ENCODE measurements at places on chromosomes 4 and X. TPM values are rescaled to one million over a fixed set of nuclear protein-coding genes. Genes with fewer than 3 reads are reported as not detected.

GRCh38 chr4:141389649-141390048, 169.0 kb downstream of the ZNF330 start:
- no peaks in the 10 kb centered on the region for H3K36me3 ChIP-seq
- no peak for DNase-seq
- H3K27ac ChIP-seq = no peak overlapping the region

- H3K36me3 ChIP-seq = peaks cover 18% of the 10 kb centered on the region
- no peak for DNase-seq
- H3K4me1 ChIP-seq = peaks cover 22% of the 10 kb centered on the region
- peak overlapping the region; percentile 83 for H3K27ac ChIP-seq
- no peaks in the 10 kb centered on the region for H3K27me3 ChIP-seq
- peak overlapping the region; percentile 8 for H3K4me3 ChIP-seq
Observed at GRCh38 chr4:87045659-87046058, 110.8 kb downstream of the AFF1 start.

DNA sequence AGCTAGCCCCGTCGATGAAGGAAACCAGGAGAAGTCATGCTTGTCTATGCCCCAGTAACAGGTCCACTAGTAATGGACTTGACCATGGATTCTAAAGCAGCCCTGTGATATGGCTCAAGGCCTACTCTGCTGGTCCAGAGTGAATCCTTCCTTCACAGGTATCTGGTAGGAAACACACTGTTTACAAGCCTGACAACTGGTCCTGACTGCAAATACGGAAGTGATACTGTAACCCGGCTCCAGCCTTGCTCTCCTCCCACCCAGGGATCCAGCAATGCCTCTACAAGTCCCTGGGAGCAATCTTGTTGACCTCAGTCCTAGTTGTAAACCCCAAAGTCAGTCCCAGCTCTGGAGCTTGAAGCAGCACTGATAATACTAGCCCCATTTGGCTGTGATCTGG, 239.2 kb upstream of the GRID2 start:
- H3K36me3 ChIP-seq = no peaks in the 10 kb centered on the region
- H3K27ac ChIP-seq = no peak overlapping the region
- H3K4me1 ChIP-seq = no peaks in the 10 kb centered on the region
- no peaks in the 10 kb centered on the region for H3K27me3 ChIP-seq

- H3K4me3 ChIP-seq = no peak overlapping the region
- no peak for DNase-seq
- H3K4me1 ChIP-seq = no peaks in the 10 kb centered on the region
- no peaks in the 10 kb centered on the region for H3K36me3 ChIP-seq
- no peaks in the 10 kb centered on the region for H3K27me3 ChIP-seq
- H3K27ac ChIP-seq = no peak overlapping the region
Observed at GRCh38 chr4:122845760-122846159, 19.1 kb downstream of the FGF2 start.

- no peak overlapping the region for H3K4me3 ChIP-seq
- no peaks in the 10 kb centered on the region for H3K4me1 ChIP-seq
- no peaks in the 10 kb centered on the region for H3K27me3 ChIP-seq
- H3K36me3 ChIP-seq = peaks cover 11% of the 10 kb centered on the region
- DNase-seq = peak; percentile 90
Observed at GRCh38 chr4:151659601-151660364, 101.0 kb downstream of the GATB start.

- H3K4me3 ChIP-seq = no peak overlapping the region
- H3K27me3 ChIP-seq = no peaks in the 10 kb centered on the region
- no peak overlapping the region for H3K27ac ChIP-seq
- no peaks in the 10 kb centered on the region for H3K4me1 ChIP-seq
- no peaks in the 10 kb centered on the region for H3K36me3 ChIP-seq
- DNase-seq = no peak
Observed at GRCh38 chr4:153809916-153810810, 21.3 kb upstream of the SFRP2 start.

GRCh38 chr4:94352163-94352562, 9.5 kb upstream of the HPGDS start:
- DNase-seq = no peak
- H3K27me3 ChIP-seq = no peaks in the 10 kb centered on the region
- no peaks in the 10 kb centered on the region for H3K36me3 ChIP-seq
- no peaks in the 10 kb centered on the region for H3K4me1 ChIP-seq
- H3K4me3 ChIP-seq = no peak overlapping the region
- H3K27ac ChIP-seq = no peak overlapping the region

DNA sequence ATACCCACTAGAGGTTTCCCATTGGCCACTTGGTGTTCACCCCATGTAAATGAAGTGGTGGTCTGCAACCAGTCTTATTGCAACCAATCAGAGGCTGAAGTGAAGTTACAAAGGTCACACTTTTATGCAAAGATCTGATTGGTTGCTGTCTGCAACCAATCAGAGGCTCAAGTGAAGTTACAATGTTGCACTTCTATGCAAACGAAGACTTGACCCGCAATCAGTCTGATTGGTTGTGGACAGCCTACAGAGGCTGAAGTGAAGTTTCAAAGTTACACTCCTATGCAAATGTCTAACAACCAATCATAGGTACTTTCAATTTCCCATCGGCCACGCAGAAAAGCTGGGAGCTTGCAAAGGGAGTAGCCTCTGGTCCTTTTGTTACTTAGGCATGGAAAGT, 22.3 kb upstream of the XPNPEP2 start:
- no peaks in the 10 kb centered on the region for H3K4me1 ChIP-seq
- H3K36me3 ChIP-seq = no peaks in the 10 kb centered on the region
- no peak overlapping the region for H3K4me3 ChIP-seq
- H3K27me3 ChIP-seq = no peaks in the 10 kb centered on the region

DNA sequence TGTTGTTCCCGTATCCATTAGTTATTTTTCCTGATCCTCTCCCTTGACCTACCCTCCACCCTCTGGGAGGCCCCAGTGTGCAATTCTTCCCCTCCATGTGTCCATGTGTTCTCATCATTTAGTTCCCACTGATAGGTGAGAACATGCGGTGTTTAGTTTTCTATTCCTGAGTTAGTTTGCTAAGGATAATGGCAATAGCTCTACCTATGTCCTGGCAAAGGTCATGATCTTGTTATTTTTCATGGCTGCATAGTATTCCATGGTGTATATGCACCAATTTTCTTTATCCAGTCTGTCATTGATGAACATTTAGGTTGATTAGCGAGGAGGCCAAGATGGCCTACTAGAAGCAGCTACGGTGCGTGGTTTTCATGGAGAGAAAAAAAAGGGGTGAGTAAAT, 714.1 kb downstream of the STIM2 start:
- no peak for DNase-seq
- no peak overlapping the region for H3K4me3 ChIP-seq
- H3K27me3 ChIP-seq = no peaks in the 10 kb centered on the region
- H3K36me3 ChIP-seq = no peaks in the 10 kb centered on the region

DNA sequence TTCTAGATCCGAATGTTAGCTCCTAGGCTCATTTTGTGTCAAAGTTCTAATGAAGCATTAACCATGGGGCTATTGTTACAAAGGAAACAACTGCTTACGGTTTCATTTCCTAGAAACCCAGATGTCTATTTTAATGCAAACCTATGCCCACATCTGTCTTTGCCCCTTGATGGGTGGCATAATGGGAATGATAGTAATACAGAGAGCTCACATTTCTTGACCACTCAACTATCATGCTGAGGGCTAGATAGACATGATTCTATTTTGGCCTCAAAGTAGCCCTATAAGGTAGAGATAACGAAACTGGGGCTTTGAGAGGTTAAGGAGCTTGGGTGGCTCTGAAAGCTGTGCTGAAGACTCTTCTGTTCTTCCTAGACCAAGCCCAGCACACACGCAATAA, 1.9 kb downstream of the TLR7 start:
- no peak for DNase-seq
- no peaks in the 10 kb centered on the region for H3K36me3 ChIP-seq
- no peak overlapping the region for H3K27ac ChIP-seq
- no peaks in the 10 kb centered on the region for H3K4me1 ChIP-seq
- no peak overlapping the region for H3K4me3 ChIP-seq
- H3K27me3 ChIP-seq = no peaks in the 10 kb centered on the region

GRCh38 chrX:21412883-21413282, 38.7 kb downstream of the CNKSR2 start:
- H3K4me3 ChIP-seq = no peak overlapping the region
- H3K4me1 ChIP-seq = no peaks in the 10 kb centered on the region
- no peak for DNase-seq

DNA sequence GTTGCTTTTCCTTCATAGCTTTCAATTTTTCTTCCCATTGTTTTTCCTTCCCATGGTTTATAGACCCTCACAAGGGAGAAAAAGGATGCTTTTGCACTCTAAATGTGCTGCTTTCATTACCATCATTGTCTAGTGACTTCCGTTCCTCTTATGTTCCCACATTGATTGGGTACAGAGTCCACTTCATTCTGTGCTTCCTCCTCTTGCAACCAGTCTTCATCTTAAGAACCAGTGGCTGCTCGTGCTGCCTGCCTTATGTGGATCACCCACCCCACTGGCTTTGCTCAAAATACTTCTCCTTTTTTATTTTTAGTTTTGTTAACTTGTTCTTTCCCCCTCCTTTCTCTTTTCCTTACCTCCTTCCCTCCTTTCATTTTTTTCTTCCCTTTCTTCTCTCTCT, 76.5 kb upstream of the BOD1L1 start:
- no peaks in the 10 kb centered on the region for H3K36me3 ChIP-seq
- no peak for DNase-seq
- peaks cover 21% of the 10 kb centered on the region for H3K4me1 ChIP-seq
- H3K4me3 ChIP-seq = no peak overlapping the region

- H3K36me3 ChIP-seq = no peaks in the 10 kb centered on the region
- H3K27me3 ChIP-seq = no peaks in the 10 kb centered on the region
- H3K27ac ChIP-seq = no peak overlapping the region
- no peaks in the 10 kb centered on the region for H3K4me1 ChIP-seq
Observed at GRCh38 chr4:175424111-175424510, 388.0 kb downstream of the GPM6A start.

- no peak overlapping the region for H3K4me3 ChIP-seq
- no peaks in the 10 kb centered on the region for H3K4me1 ChIP-seq
- no peak overlapping the region for H3K27ac ChIP-seq
- no peaks in the 10 kb centered on the region for H3K36me3 ChIP-seq
Observed at GRCh38 chr4:111954550-111954949, 190.7 kb upstream of the FAM241A start.

- H3K4me1 ChIP-seq = peaks cover 2% of the 10 kb centered on the region
- no peaks in the 10 kb centered on the region for H3K27me3 ChIP-seq
- peaks cover 22% of the 10 kb centered on the region for H3K36me3 ChIP-seq
Observed at GRCh38 chrX:9710332-9710731, 55.3 kb downstream of the GPR143 start.

DNA sequence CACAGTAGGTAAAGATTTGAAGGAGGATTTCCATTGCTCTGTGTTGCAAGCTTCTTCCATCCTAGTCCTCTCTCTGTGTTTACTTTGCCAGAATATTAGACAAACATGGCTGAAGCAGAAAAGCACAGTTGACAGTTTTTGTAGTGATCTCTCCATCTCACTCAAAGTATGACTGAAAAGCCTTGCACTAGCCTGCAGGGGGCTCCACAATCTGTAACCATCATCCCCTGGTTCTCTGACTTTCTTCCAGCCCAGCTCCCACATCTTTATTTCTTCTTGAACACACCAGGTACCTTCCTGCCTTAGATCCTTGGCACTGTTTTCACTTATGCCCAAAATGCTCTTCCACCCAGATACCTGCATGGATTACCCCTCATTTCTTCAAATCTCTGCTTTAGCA, 34.1 kb upstream of the HHIP start:
- no peak for DNase-seq
- H3K27me3 ChIP-seq = no peaks in the 10 kb centered on the region
- no peak overlapping the region for H3K4me3 ChIP-seq
- H3K36me3 ChIP-seq = no peaks in the 10 kb centered on the region

GRCh38 chr4:158033416-158034120, 139.3 kb downstream of the GASK1B start:
- H3K27ac ChIP-seq = peak overlapping the region; percentile 29
- no peak overlapping the region for H3K4me3 ChIP-seq
- H3K27me3 ChIP-seq = no peaks in the 10 kb centered on the region
- no peaks in the 10 kb centered on the region for H3K36me3 ChIP-seq
- DNase-seq = no peak

DNA sequence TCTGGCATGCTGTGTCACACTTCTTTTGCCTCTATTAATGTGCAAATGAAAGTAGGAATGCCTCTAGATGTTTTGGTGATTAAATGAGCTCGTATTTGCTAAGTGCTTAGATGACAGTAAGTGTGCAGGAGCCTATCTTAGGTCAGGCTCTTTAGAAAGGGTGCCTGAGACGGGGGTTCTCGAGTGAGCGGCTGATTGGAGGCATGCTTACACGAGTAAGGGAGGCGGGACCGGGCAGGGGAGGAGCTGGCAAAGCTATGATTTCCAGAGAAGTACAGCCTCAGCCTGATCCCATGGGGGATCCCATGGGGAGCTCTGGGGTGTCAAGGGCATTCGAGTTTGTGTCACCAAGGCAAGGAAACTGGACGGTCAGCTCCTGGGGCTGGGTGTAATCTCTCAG, 44.8 kb downstream of the CLDN34 start:
- H3K4me1 ChIP-seq = no peaks in the 10 kb centered on the region
- H3K36me3 ChIP-seq = no peaks in the 10 kb centered on the region
- H3K4me3 ChIP-seq = no peak overlapping the region
- no peak for DNase-seq
- no peak overlapping the region for H3K27ac ChIP-seq

Gene PCDH10
- 0.69 TPM for polyA plus RNA-seq

Gene POU3F4
- polyA plus RNA-seq = 1.0 TPM

Gene HPSE
- 1.9 TPM for polyA plus RNA-seq

Gene VCX
- not detected for polyA plus RNA-seq

Gene SERPINA7
- 1.2 TPM for polyA plus RNA-seq

Gene METTL14
- polyA plus RNA-seq = 10.1 TPM

Gene TRMT10A
- 5.7 TPM for polyA plus RNA-seq

Gene ZGRF1
- 0.73 TPM for polyA plus RNA-seq

Gene ZFP92
- 0.47 TPM for polyA plus RNA-seq

All from kidney (tissue), 22 donors.